Stimulated activated CD4-positive, alpha-beta T cell treated with anti-CD3 and anti-CD28 coated beads, Interleukin-15, amount 100 ng/mL, for 48 hours (primary cell): ENCODE measurements at places on chromosomes 16 and 17.

GRCh38 chr16:66161942-66162341 is 204.5 kb upstream of the CDH5 start:
- DNase-seq, result no peak

- DNase-seq, result no peak
These were observed 9.3 kb upstream of the CDK3 start for GRCh38 chr17:75991396-75991795.

DNA sequence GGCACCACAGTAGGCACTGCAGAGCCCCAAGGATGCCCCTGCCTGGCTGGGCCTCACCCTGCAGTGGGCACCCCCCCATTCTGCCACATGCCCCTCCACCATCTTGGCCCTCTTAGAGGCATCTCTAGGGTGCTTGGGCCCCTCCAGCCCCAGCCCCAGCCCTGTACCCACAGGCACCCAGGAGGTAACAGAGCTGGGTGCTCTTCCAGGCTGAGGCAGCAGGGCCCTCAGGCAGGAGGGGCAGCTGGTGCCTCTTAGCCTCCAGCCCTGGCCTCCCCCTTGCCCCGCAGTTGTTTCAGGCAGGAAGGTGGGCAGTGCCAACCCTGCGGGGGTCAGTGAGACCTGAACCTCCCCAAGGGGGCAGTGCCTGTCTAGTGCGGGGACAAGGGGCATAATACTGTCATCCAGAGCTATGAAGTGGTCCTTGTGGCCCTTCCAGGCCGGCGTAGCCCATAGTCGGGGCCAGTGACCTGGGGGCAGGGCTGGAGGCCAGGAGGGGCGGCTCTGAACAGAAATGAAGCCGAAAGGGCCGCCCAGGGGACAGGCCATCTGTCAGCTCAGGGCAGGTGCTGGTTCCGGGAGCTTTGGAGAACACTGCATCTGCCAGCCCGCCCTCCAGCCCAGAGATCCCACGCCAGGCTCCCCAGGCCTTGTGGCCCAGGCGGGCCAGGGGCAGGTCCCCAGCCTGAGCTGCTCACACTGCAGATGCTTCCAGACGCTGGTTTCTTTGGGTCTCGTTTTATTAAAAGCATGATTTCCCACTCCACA is 4.9 kb upstream of the AATK start:
- no peak for DNase-seq

- no peak for DNase-seq
These were observed 1.2 kb downstream of the CCDC137 start for GRCh38 chr17:81667754-81668153.

DNA sequence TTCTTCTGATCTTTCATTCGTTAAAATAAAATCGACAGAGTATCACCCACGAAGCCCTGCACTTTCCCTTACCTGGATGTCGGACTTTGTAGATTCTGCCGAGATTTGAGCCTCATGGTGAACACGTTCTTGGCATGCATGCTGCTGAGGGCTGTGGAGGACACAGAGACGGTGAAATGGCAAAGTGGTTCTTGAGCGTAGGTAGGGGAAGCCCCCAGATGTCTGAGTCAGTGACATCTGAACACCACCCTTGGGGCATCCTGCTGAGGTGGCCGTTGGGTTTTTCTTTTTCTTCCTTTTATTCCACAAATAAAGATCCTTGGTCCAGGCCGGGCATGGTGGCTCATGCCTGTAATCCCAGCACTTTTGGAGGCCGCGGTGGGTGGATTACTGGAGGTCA is 33.9 kb downstream of the NOS2 start:
- DNase-seq, result no peak

DNA sequence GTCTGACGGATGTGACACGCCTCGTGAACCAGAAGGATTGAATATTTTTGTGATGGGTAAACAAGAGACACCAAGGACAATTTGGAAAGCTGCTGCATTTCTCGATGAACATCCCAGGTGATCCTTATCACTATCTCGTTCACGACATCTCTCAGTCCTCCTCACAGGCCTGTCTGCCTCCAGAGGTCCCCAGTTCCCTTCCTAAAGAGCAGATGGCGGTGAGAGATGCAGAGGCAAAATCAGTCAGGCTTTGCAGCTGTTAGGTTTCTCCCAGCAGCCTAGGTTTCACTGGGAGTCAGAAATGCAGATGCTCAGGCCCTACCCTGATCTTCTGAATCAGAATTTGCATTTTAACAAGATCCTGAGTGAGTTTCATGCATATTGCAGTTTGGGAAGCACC is 23.6 kb downstream of the SCPEP1 start:
- no peak for DNase-seq

DNA sequence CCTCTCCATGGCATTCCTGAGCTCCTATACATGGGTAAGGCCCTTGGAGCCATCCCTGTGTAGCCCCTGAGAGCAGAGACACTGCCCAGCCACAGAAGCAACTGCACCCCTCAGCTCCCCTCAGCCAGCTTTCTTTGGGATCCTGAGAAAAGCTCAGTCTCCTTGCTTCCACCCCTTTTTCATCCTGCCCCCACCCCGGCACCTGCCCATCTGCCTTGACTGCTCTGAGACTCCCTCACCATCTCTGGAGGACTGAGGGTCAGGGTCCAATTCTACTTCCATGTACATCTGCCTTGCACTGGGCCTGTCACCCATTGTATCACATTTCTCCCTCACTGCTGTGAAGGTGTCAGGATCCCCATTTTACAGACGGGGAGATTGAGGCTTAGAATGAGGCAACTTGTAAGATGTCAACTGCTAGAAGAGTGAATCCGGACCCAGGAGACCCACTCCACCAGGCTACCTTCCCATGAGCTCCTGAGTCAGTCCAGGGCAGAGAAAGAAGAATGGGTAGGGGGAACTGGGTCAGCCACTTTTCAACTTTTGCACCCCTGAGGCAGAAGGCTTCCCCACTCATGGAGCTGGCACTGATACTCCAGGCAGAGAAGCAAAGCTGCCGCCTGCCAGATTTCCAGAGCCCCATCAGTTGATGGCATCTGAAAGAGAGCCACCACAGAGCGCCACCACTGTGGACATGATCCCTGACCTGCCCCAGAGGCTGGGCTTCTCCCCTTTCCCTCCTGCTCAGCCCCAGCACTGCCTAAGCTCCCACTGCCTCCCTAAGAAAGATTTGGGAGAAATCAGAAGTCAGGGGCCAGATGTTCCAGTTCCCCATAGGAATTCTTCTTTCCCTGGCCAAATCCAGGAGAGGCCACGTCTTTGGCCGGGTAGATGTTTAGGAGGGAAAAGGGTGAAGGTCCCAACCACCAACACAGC is 135.4 kb downstream of the TMEM132E start:
- DNase-seq, result no peak

- no peak for DNase-seq
These were observed 206.0 kb upstream of the MYOCD start for GRCh38 chr17:12459736-12460135.

GRCh38 chr16:10465821-10466220 is 80.0 kb downstream of the ATF7IP2 start:
- DNase-seq, result no peak

GRCh38 chr17:59418732-59419166 is 87.3 kb downstream of the YPEL2 start:
- DNase-seq, result no peak

- peak; percentile 28 for DNase-seq
These were observed 7.9 kb upstream of the SOST start for GRCh38 chr17:43766413-43767052.

- DNase-seq, result no peak
These were observed 2.7 kb upstream of the PRSS41 start for GRCh38 chr16:2795395-2796143.

DNA sequence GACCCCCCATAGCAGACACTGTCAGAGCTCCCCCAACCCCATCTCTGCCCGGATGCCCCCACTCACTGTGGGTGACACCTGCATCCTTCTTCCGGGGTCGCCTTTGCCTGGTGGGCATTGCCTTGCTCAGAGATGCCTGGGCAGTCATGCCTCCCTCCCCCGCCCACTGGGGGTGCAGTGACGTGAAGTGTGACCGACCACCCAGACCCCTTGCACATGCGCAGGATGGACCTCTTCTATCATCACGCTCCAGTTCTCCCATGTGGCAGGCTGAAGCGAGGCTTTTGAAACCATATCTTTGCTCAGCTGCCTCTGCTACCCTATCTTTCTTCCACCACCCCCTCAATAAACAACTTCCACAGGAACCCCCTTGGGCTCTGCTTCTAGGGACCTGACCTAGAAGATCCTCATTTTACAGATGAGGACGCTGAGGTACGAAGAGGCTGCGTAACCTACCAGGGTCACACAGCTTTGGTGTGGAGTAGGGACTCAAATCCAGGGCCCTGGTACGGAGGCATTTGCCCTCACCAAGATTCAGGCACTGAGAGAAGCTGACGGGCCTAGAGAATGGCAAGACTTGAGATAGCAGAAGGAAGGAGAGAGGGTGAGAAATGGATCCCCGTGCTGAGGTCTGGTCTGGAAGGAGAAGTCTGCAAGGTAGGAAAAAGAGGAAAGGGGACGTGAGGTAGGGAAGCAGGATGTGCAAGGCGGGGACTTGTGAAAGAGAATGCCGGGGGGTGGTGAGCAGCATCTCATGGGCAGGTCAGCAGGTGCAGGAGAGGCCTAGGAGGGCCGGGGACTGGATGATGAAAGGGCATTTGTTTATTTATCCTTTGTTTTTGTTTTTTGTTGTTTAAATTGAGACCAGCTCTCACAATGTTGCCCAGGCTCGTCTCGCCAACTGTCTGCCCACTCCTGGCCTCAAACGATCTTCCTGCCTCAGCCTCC is 14.4 kb downstream of the NLRC5 start:
- DNase-seq, result no peak

DNA sequence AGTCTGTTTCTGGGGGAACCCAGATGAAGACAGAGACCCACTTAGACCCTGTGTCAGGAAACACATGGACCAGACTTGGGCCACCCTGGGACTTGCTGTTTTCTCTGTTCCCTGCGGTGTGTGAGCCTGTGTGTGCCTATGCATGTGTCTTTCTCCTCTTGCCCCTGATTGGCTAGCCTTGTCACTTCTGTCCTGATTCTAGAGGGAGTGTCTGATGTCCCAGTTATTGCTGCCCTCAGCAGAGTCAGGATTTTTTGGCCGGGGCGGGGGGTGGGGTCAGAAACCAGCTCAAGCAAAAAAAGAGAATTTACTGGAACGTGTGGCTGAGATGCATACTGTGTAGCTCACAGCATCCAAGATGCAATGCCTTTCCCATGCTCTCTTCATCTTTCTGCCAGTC is 30.5 kb downstream of the PLCG2 start:
- no peak for DNase-seq

DNA sequence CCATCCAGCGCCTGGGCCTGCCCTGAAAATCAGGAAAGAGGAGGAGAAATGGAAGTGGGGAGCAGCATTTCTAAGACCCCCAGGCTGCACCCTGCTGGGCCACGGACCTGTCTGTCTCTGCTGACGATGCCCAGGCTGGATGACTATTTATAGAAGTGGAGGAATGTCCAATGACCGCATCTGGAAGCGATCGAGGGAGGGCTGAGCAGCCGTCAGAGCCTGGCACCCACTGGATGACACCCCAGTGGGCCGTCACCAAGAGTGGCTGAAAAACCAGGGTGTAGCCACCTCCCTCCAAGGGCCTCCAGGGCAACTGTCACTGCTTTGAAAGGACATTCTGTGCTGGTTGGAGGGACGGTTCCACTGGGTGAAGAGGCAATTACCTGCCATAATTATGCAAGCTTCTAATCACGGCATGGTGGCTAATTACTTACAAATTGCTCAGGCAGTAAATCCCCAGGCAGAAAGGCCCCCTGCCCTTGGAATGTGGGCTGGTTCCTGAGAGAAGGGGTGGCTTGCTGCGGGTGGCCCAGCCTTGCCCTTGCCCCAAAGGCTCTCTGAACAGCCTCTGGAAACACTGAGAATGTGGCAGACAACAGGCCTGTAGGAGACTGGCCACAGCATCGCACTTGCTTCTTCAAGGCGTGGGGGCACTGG is 332.1 kb downstream of the C16orf95 start:
- no peak for DNase-seq

DNA sequence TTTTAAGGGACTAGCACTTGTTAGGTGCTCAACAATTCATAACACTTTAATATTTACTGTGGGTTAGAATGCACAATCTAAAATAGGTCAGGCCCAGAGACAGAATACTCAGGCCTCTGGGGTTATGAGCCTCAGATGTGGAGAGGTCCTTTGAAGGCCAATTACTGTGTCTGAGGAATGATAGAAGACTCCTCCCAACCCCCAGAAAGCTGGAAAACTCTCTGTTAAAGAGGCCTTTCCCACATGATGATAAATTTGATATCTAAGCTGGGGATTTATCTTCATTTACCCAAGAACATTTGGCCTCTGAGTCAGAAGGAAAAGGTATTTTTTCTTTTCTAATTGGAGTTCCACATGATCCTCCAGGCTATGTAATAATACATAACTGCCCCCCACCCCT is 41.1 kb upstream of the MMD start:
- DNase-seq, result no peak

GRCh38 chr16:30894540-30895368 is 877 bp upstream of the BCL7C start:
- no peak for DNase-seq

GRCh38 chr16:57809276-57810196 is 7.2 kb upstream of the KIFC3 start:
- no peak for DNase-seq

GRCh38 chr16:22308824-22309520 is 11.8 kb downstream of the POLR3E start:
- DNase-seq, result no peak

DNA sequence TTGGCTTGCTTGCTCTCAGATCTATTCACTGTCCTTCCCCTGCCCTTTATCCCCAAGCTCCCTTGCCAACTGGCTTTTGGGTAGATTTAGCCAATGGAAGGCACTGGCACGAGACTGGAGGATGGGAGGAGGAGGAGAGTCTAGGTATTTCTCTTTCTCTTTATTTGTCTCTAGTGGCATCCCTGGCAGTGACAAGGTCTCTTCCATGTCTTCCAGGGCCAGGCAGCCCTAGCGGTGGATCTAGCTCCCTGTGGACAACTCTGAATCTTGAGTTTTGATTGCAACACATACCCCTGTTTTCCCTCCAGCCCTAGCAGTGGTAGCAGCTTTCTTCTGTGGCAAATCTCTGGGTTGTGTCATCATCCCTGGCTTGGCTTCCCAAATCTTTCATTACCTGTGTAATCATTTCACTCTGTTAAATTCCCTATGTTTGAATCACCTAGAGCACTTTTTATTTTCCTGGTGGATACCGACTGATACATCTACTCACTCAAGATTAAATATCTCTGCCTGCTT is 171.1 kb upstream of the IRX6 start:
- no peak for DNase-seq
